AG04450 (cell line): ENCODE measurements at places on chromosomes 4 and X.

DNA sequence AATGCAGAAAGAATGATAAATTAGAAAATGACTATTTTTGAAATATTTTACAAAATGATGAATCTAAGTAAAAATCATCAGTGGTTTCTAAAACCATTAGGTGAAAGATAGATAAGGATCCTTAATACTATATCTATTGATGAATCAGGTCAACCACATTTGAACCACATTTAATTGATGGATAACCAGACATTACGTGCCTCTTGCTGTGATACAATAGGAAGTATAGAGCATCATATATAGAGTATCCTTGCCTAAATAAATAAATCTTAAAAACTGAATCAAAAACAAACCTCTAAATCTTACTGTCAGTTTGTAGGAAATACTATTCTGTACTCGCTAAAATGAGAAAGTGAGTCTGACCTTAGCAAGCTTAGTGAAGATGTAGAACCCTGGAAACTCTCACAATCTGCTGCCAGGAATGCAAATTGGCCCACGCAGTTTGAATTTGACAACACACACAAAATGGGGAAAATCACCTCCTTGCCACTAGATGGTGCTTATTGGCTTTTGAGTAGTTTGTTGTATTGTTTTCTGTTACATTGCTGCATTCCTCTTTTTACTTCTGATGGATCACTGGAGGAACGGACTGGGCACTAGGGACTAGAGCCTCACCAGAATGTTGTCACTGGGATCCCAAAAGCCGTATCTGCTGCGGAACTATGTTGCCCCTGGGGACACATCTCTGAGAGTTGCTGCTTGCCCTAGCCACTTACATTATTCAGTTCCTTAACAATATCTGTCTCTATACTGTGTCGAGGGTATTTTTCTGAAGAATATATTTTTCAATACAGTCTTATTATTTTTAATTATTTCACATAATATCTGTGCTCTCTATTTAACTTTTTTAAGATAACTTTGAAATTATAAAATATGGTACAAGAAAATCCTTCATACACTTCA is 25.4 kb upstream of the SLAIN2 start:
- DNase-seq, result peak; percentile 39

DNA sequence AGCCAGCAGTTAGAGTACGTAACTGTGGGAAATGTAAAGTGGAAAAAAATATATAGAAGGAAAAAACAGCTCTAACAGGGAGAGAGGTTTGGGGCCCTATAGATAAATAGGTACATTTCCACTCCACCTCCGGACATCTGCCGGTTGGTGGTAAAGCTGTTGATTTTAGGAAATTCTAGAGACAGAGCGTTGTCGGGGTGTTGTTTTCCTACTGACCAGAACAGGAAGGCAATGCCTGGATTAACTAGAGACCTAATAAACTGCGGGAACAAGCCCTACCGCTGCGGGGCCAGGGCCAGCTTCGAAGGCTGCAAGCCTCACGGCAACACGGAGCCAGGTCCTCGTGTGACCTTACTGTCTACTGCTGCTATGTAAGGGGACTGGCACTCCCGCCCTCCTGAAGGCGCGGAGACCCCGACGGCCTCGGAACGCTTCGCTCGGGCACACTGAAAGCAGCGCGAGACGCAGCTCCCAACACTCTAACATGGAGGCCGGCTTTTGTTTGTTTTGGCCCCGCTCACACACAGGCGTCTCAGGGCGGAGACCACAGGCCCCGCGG is 702 bp upstream of the CDKN2AIP start:
- peak; percentile 2 for DNase-seq

DNA sequence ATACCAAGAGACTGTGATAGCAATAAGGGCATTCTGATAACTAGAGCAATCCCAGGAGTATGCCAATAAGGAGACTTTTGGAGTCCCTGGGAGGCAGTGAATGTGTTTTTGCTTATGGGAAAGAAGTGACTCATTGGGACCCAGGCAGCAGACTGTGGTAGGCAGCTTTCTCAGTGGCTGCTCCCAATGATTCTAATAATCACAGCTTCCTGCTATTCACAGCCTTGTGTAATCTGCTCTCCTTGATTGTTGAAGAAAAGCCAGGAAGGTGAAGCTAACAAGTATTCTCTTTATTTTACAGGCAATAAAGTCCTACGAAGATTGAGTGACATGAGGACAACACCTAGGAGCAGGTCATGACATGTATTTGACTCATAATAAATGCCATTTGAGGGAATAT is 70.3 kb upstream of the DDX60 start:
- no peak for DNase-seq

- no peak for DNase-seq
Measured at GRCh38 chr4:88757776-88758175, 60.1 kb upstream of the NAP1L5 start.

DNA sequence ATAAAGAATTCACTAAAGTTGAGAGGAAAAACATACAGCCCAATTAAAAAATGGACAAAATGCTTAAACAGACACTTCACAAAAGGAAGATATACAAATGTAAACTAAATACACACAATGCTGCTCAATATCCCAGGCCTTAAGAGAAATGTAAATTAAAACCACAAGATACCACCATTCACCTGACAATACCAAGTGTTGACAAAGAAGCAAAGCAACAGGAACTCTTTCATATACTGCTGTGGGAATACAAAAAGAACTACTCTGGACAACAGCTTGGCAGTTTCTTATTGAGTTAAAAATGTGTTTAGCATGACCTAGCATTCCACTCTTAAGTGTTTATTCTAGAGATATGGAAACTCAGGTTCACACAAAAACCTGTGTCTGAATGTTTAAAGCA is 71.3 kb downstream of the ABCB7 start:
- no peak for DNase-seq

DNA sequence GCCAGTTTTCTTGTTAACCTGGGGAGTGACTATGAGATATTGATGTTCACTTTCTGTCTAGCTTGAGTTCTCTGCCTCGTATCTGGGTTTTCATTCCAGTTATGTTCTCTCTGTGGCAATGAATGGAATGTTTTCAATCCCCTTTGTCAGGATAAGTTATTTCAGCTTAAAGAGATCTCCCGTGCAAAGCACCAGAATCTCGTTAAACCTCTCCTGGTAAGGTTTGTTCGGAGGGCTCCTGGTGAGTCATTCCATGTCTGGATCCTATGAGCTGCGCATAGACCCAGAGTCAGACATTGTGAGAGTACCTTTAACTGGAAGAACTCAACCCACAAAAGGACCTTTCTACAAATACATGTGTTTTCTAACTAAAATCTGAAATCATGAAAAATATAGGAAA is 51.0 kb downstream of the KDR start:
- DNase-seq, result no peak

GRCh38 chr4:143186212-143186611 is 1.5 kb downstream of the USP38 start:
- no peak for DNase-seq

- no peak for DNase-seq
Measured at GRCh38 chr4:181504924-181505323, 738.3 kb upstream of the TENM3 start.

GRCh38 chr4:28146191-28146590 is 1285.5 kb downstream of the STIM2 start:
- no peak for DNase-seq

GRCh38 chr4:6172093-6172926 is 28.0 kb downstream of the JAKMIP1 start:
- no peak for DNase-seq

DNA sequence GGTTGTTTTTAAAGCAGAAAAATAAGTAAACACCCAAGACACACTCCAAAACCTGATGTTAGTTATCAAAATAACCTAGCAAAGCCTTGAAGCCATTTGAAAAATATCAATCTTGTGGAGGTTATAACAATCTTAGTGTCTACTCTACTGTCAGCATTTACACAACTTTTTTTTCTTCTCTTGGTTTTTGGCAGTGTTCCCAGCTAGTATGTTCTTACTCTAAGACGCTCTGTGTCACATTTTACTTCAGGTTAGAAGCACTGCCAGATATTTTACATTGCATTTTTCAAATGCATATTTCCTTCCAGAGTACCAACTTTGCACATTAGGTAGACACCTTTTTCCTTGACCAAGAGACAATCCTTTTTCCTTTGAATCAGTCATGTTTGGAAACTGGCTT is 114.0 kb upstream of the INPP4B start:
- no peak for DNase-seq

DNA sequence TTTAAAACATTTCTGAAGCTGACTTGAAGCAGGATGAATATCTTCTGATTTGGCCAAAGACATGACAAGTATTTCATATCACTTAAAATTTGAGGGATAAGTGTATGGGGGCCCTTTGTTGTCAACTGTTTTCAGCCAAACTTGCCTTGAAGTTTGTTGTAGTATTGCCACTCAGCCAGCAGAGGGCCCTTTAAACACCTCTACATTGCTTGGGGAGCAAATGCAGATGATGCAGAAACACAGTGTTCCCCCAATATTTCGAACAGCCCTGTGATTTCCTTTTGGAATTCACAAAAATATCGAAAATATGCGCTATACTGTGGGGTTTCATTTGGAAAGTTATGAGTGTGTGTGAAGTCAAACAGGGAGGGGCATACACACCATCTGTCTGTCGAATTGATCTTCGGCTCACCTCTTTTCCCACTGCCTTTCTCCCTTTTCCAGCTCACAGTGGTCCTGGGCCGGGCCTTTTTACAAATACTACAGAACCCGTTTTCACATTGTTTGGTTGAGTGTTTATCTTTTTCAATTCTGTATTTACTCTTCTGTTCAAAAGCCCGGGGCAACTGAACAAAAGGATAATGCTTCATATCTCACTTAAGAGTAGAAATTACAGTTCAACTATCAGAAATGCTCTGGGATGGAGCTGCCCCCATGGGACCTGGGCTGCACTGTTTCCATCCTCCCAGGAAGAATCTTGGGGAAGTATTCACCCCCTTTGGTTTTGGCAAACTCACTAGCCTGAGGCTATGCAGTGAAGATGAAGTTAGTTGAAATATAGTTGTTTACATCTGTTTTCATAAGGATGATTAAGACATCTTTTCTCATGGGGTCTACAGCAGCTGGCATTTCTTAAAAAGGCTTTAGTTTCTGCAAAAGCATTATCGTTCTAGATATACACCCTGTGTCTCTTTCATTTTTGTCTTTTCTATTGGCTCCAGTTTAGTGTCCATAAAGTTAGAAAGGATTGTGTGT is 137.6 kb downstream of the EGF start:
- peak; percentile 20 for DNase-seq

GRCh38 chr4:143358923-143359643 is 22.4 kb downstream of the GAB1 start:
- DNase-seq, result no peak

DNA sequence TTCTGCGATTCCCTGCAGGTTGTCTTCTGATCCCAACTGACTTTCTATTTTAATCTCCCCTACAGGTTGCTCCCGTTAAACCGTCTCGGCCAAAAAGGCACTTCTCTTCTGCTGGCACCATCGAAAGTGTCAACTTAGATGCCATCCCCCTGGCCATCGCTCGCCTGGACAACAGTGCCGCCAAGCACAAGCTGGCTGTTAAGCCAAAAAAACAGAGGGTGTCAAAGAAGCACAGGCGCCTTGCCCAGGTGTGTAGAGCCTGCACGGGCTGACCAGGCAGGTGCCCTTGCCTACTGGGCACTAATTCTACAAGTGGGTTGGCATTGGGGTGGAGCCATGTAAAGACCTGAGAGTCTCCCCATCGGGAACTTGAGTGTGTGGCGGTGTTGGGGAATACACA is 74.2 kb downstream of the AASDH start:
- DNase-seq, result no peak
